ENCODE measurements at places on chromosomes 16 and 17.

GRCh38 chr16:65446427-65446826, 324.6 kb upstream of the CDH11 start:
- no peak for DNase-seq

DNA sequence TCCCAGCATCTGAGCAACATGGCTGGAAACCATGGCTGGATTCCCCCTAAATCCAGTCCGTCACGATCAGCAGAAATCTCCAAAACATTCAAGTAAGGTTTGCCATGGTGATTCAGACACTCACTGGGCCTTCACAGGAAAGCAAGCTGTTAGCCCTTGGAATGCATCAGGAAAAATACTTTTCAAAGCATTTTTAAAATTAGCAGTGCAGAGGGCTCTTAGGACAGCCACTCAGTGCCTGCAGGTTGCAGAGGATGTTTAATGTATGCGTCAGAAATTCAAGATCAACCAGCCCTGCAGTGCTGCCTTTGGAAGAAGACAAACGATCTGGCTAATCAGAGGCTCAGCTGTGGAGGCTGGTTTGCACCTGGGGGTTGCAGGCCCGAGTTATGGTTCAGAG, 50.3 kb downstream of the FOXL1 start:
- no peak for DNase-seq

GRCh38 chr17:19290066-19290705, 53.0 kb downstream of the EPN2 start:
- peak; percentile 40 for DNase-seq

GRCh38 chr17:72053449-72053848, 67.4 kb upstream of the SOX9 start:
- DNase-seq = no peak

GRCh38 chr17:43079641-43080302, 45.4 kb downstream of the BRCA1 start:
- DNase-seq = no peak
